Left renal cortex interstitium (tissue), 4 donors: ENCODE measurements at places on chromosomes 5 and 9.

DNA sequence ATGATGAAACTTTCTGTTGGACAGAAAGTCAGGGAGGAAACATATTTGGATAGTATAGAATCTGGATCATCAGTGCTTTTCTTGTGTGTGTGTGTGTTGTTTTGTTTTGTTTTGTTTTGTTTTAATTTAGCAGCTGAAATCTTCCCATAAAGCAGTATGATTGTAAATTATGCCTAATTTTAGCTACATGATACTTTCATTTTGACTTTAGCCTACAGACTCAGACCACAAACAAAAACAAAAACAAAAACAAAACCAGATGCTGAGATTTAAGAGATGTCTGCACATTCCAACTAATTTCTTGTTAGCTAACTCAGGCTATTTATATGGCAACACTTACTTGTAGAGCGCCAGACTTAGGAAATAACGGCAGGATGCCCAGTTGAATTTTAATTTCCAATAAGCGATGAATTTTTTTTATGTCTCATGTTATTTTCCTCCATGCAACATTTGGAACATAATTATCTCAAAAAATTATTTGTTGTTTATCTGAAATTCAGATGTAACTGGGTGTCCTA lies 119.5 kb upstream of the TRPC7 start:
- no peak for DNase-seq

DNA sequence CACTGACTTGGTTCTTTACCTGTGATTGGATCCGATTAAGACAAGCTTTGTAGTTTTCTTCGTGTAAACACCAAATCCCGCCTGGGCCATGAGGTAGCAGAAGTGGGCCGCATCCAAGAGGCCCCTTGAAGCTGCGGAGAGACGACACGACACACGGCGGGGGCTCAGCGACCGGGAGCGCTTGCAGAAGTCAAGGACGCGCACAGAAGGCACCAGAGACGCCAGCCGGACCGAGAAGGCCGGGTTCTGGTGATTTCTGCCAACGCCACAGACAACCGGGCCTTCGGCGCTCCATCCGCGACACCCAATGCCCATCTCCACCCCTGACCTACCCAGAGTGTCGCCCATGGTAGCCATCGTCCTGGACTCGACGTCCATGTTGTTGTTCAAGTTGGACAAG lies 19.8 kb upstream of the INPP5E start:
- DNase-seq, result no peak

DNA sequence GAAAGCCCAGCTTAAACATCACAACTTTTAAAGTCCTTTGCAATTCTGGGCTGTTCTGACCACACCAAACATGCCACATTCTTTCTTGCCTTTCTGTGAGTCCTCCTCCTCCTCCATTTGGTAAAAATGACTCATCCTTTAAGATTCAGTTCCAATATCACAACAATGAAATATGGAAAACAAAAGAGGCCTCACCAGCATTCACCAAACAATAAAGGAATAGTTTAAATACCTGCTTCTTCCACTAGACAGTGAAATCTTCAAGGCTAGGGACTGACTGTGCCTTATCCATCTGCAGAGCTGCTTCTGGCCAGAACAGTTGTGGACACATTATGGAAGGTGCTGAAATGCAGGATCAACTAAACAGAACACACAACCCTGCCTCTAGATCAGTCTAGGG lies 36.0 kb downstream of the NR6A1 start:
- DNase-seq, result no peak

- no peak for DNase-seq
Observed at GRCh38 chr5:131684051-131684450, 49.0 kb upstream of the RAPGEF6 start.

DNA sequence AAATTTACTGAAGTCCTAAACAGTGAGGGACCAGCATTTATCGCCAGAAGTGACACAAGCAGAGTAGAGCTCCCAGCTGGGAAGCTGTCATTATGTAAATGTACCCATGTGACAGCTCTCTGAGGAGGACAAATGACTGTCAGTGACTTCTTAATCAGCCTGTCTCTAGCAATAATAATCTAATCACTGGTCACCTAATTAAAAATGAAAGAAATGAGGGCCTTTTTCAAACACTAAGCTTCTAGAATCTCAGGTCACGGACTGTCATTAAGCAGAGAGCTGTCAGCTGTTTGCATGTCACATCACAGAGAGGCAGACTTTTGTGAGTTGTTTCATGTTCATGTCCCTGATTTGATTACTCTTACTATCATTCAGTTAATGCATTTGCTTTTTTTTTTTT lies 77.9 kb upstream of the FBXL17 start:
- DNase-seq, result peak; percentile 48

GRCh38 chr9:137705906-137706305 lies 87.1 kb downstream of the EHMT1 start:
- DNase-seq, result no peak

DNA sequence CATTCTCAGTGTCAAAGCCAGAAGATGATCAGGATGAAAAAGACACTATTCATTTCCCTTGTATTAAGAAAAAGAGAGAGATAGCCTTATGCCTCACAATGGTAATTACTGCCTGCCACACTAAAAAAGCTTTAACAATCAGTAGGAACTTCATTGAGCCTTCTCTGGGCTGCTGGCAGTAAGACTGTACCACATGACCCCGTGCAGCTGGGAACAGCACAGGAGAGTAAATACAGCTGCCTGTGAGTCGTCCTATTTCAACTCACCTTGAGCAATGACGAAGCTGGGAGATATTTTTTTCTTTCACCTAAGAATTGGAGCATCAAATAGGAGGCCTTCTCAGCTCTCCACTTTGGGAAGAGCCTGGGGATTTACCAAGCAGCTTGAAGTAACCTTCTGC lies 316.3 kb downstream of the GABRB2 start:
- no peak for DNase-seq

GRCh38 chr9:90613502-90613901 lies 29.1 kb downstream of the DIRAS2 start:
- DNase-seq, result no peak

DNA sequence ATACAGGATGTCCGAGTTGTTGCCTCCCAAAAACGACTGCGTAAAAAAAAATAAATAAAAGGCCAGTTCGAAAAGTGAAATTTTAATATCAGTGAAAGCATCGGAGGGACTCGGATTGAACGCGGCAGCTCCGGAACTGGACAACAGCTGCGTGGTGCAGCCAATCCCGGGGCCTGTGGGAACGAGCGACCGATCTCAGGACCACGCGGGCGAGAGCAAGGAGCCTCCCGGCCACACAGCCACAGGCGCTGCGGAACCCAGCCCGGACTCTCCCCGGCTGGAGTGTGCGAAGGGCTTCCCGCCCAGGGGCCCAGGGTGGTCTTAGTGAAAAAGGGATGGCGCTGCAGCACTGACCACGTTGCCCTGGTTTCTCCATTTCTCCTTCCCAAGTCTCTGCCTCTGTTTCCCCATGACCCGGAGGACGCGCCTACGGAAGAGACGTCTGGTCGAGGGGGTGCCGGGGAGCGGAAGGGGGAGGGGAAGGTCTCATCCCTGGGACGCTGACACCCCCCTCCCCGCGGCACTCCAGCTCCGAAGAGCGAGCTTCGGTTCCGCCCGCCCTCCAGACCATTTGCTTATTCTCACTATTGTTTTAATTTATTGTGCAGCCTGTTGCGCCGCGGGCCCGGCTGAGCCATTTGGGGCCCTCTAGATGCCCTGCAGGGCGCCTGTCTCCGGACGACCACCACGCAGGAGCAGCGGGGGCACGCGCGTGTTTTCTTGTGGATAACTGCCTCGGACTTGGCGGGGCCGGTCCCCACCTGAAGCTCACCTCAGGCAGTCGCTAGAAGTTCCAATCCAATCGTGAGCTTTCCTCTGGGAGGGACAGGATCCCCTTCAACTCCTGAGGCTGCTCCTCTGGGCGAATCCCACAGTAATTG lies 303.0 kb downstream of the PARP8 start:
- DNase-seq, result peak; percentile 14

GRCh38 chr5:72246954-72247442 lies 73.0 kb downstream of the MRPS27 start:
- DNase-seq, result no peak

GRCh38 chr9:127549751-127550150 lies 62.3 kb upstream of the STXBP1 start:
- DNase-seq, result no peak

GRCh38 chr9:133086894-133087293 lies 25.1 kb downstream of the CEL start:
- DNase-seq, result no peak

- DNase-seq, result no peak
Observed at GRCh38 chr5:80975065-80975464, 14.9 kb downstream of the RASGRF2 start.

DNA sequence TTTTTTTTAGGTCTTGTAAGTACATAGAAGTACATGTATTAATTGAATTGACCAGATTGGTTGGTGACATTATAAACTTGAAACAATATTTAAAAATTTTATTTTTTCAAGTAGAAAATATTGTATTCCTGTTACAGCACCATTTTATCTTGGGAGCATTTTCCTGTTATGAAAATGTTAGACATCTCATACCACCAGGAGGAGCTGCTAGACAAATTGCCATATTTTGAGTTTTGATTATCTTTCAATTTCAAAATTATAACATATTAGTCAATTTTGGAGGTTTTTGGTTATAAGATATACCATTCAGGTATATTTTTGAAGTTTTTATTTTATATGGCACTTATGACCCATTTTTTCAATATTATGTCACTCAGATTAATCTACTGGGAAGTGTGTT lies 84.4 kb downstream of the CNTLN start:
- DNase-seq, result no peak

- DNase-seq, result no peak
Observed at GRCh38 chr5:125176005-125176390, 429.6 kb upstream of the ZNF608 start.

GRCh38 chr5:169666365-169666764 lies 29.3 kb downstream of the DOCK2 start:
- no peak for DNase-seq

GRCh38 chr5:34639852-34640626 lies 16.1 kb upstream of the RAI14 start:
- no peak for DNase-seq

- no peak for DNase-seq
Observed at GRCh38 chr5:16552666-16553343, 64.0 kb downstream of the RETREG1 start.

GRCh38 chr5:14560091-14560595 lies 21.4 kb upstream of the OTULINL start:
- DNase-seq, result no peak

GRCh38 chr5:35035271-35035670 lies 12.5 kb downstream of the AGXT2 start:
- no peak for DNase-seq

DNA sequence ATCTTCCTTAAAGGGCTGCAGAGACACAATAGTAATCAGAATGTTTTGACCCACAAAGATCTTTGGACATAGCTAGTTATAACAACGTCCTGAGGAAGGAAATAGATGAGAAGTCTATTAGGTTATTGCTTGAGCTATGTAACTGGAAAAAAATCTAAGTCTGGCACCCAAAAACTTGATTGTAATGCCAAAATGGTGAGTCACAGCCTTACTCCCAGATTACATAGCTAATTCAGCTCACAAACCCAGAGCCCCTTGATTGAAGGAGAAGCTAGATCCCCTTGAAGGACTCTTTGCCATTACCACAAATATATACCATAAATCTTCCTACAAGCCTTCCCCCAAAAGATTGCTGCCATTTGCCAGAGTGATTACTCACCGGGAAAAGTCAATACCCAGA lies 341.8 kb upstream of the KIF2A start:
- no peak for DNase-seq

GRCh38 chr9:524008-524407 lies 309.3 kb downstream of the DOCK8 start:
- DNase-seq, result no peak

DNA sequence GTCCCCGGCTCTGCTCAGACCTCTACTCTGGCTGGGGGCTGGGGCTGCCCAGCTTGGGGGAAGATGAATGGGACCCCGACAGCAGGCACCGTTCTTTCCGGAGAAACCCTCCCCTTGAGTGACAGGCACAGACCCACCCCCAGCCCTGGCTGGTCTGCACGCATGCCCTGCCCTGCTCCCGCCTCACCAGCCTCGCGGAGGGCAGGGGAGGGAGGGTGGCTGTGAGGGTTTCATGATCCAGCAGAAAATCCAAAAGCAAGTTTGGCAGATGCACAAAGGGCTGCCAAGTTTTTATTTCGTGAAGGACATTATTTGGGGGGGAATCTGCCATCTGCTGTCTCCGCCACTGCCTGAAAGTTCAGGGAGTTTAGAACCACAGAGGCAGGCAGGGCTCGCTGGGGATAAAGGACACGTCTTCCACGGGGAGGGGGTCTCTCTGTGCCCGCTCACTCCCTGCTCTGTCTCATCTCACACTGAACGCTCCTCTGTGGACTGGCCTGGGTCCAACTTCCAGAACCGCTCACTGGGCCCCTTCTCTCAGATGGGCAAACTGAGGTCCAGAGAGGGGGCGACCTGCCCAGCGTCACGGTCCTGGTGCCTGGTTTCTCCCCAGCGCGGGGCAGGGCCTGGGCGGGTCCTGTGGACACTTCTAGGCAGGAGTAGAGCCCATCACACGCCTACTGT lies 92.9 kb downstream of the RXRA start:
- no peak for DNase-seq

DNA sequence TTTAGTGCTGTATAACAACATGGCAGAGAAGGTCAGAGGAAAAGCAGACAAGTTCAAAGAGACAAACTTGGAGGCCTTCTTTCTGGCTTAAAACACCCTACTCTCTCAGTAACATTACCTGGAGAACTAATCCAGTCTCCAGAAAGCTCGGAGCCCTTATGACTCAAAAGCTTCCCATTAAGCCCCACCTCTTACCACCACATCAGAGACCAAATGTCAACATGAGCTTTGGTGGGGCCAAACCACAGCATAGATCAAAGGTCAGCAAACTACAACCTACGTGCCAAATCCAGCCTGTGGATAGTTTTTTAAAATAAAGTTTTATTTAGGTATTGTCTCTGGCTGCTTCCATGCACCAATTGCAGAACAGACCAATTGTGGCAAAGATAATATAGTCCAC lies 589.9 kb downstream of the DNAH5 start:
- DNase-seq, result no peak

DNA sequence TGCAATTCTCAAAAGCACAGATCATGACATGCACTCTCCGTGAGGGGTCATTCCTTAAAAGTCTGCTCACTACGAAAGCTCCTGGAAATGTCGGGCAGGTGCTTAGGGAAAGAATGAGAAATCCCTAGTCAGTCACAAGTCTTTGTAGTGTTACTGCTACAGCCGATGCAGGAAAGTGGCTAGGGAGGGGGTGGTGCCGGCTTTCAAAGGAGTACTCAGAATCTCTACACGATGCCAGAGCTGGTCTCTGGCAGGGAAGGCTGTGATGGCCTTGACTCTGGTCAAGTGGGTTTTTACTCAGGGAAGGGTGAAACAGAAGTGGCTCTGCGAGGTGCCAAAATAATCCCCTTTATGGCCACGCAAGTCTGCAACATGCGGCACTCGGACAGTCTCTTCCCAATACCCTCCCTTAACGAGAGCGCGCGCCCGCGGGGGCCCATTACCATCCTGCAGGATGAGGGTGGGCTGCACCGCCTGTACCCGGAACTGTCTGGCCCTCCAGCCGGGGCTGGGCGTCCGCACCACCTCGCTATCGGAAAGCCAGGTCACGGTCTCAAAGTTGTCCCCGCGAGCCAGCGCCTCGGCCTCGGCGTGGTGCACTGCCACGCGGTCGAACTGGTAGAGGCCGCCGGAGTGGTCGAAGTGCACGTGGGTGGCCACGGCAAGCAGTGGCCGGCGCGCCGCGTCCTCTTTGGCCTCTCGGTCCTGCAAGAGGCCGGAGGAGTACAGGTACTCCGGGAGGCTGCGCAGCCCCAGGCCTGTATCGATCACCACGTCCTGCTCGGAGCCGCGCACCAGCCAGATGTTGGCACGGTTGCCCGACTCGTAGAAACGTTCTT lies 956 bp downstream of the MBLAC2 start:
- peak; percentile 56 for DNase-seq
